ENCODE measurements at places on chromosomes 16 and 17. TPM values are rescaled to one million over a fixed set of nuclear protein-coding genes. Genes with fewer than 3 reads are reported as not detected.

The MEIOC gene
- total RNA-seq = 15.1 TPM

The ASPHD1 gene
- 4.5 TPM for total RNA-seq

The NPIPA5 gene
- total RNA-seq = 0.87 TPM

The ZNF771 gene
- 6.0 TPM for total RNA-seq

The KRTAP2-2 gene
- total RNA-seq = not detected

The USP36 gene
- total RNA-seq = 16.6 TPM

The PHB1 gene
- 168 TPM for total RNA-seq

The KRTAP16-1 gene
- not detected for total RNA-seq

The BAIAP3 gene
- 4.0 TPM for total RNA-seq

The HES7 gene
- 2.0 TPM for total RNA-seq

The PTRH2 gene
- total RNA-seq = 15.3 TPM

GRCh38 chr17:13973960-13974651, 95.2 kb upstream of the COX10 start:
- DNase-seq = no peak

DNA sequence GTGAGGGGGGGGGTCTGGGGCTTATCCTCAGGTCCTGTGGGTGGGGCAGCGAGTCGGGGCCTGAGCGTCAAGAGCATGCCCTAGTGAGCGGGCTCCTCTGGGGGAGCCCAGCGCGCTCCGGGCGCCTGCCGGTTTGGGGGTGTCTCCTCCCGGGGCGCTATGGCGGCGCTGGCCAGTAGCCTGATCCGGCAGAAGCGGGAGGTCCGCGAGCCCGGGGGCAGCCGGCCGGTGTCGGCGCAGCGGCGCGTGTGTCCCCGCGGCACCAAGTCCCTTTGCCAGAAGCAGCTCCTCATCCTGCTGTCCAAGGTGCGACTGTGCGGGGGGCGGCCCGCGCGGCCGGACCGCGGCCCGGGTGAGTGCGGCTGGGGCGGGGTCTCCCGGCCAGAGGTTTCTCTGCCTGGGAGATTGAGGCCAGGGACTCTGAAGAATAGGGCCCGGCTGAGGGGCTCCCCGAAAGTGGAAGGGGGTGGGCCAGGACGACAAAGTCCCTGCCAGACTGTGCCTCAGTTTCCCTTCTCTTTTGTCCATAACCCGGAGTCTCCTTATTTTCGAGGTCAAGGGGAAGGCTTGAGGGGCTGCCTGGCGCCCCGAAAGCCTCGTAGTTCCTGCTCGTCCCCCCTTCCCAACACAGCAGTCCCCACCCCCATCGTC, at the start of gene FGF11:
TSS of gene FGF11 (plus strand) at position 51 of the 651 bp plus-strand sequence. CDS start at position 160, 109 bp downstream.
- DNase-seq = peak; percentile 56

- no peak for DNase-seq
Measured at GRCh38 chr16:87678618-87679017, 76.3 kb downstream of the JPH3 start.

DNA sequence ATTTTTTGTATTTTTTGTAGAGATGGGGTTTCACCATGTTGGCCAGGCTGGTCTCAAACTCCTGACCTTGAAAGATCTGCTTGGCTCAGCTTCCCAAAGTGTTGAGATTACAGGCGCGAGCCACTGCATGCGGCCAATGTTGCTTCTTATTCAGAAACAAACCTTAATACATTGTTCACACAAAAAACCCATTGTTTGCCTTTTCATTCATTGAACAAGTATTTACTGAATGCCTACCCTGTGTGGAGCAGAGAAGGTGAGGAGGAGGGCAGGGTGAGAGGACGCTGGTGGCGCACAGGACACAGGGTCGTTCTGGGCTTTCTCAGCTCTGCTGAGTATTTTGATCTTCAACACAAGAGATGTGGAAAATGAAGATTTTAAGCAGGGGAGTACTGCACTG, 8.0 kb upstream of the KRT23 start:
- peak; percentile 31 for DNase-seq

- no peak for DNase-seq
Measured at GRCh38 chr16:55289353-55289752, 34.6 kb upstream of the IRX6 start.

DNA sequence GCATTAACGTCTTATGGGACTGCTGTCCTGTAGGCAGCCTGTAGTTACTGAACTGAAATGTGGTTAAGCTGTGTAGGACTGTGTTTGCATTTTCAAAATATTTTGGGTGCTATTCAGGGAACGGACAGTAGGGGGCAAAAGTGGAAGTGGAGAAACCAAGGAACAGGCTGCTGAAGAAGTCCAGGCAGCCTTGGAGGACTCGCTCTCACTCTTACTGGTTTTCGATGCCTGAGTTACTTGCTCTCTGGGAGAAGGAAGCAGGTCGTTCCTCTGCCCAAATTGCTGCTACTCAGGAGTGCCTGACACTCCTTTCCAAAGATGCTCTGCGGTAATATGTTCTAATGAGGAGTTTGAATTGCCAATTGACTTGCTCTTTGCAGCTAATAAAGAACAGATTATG, 64.5 kb upstream of the RBFOX1 start:
- peak; percentile 64 for DNase-seq

DNA sequence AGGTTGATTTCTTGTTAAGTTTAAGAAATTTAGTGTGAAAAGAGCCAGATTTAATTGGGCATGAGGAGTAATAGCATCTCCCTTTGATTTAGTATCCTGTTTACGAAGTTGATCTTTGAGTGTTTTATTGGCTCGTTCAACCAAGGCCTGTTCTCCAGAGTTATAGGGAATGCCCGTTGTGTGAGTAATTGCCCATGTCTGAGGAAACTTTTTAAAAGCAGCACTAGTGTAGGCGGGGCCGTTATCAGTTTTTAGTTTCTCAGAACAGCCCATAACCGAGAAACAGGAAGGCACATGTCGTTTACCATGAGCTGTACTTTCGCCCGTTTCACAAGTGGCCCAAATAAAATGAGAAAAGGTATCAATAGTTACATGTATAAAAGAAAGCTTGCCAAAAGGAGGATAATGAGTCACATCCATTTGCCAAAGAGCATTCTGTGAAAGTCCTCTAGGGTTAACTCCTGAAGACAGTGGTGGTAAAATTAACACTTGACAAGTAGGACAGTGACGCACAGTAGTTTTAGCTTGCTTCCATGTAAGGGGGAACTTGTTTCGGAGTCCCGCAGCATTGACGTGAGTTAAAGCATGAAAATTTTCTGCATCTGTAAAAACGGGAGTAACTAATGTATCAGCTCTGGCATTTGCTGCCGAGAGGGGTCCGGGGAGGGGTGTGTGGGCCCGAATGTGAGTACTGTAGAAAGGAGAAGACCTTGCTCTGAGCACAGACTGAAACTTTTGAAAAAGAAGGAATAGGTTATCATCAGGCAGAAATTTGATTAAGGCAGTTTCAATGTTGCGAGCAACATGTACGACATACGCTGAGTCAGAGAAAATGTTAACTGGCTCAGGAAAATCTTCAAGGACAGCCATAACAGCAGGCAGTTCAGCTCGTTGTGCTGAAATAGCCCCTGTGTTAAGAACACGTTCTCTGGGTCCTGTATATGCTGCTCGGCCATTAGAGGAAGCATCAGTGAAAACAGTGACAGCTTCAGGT, 18.5 kb upstream of the KCTD5 start:
- no peak for DNase-seq

DNA sequence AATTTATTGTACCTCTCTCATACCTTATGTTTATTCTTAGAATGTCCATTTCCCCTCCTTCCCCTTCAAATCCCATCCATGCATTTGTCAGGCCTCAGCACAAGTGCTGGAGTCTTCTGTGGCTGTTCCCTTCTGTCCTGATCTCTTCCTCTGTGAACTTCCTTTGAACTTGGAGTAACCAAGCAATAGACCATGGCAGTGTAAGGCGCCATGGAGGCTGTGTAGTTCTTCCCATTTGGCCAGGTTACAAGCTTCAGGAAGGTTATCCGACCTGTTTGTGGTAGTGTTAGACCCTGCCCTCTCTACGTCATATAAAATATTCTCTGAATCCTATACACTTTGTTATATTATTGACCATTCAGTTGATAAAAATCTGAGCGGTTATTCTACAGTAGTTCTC, 28.6 kb downstream of the MAP2K6 start:
- no peak for DNase-seq

DNA sequence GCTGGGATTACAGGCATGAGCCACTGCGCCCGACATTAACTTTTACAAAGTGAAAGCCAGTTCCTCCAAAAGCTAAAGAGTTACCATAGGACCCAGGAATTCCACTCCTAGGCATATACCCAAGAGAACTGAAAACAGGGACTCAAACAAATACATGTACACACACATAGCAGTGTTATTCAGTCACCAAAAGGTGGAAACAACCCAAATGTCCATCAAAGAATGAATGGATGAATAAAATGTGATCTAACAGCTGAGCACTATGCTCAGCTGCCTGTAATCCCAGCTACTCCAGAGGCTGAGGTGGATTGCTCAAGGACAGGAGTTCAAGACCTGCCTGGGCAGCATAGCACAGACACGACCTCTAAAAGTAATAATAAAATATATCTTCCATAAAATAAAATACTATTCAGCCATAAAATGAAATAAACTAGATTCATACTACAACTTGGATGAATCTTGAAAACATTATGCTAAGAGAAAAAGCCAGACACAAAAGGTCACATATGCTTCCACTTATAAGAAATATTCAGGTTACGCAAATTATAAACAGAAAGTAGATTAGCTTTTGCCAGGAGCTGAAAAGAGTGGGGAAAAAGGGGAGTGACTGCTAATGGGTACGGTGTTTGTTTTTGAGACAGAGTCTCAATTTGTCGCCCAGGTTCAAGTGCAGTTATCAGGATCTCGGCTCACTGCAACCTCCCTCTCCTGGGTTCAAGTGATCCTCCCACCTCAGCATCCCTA, 9.3 kb upstream of the USP7 start:
- DNase-seq = no peak

GRCh38 chr16:56558024-56558747, 6.7 kb upstream of the MT4 start:
- DNase-seq = no peak

DNA sequence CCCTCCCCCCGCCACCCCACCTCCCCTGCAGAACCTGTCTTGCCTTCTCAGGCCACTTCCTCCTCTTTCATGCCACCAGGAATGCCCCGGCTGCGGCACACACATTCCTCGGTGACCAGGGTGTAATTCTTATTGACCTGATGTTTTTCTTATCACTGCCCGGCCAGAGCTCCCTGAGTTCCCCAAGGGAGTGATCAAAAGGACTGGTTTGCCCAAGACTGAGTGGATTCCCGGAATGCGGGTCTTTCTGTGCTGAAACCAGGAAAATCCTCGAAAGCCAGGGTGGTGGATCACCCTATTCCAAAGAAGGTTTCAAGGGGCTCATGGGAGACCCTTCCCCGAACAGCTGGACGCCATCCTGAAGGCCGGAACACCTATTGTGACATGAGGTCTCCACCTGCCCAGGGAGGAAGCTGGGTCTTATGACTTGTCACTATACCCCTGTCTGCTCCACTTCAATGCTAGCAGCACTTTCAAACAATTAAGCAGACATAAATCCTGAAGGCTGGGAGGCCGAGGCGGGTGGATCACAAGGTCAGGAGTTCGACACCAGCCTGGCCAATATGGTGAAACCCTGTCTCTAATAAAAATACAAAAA, 53.0 kb upstream of the RPL38 start:
- DNase-seq = no peak

- DNase-seq = no peak
Measured at GRCh38 chr17:11241611-11242226, 706 bp downstream of the SHISA6 start.

- no peak for DNase-seq
Measured at GRCh38 chr16:17420816-17421215, 49.9 kb downstream of the XYLT1 start.

- DNase-seq = no peak
Measured at GRCh38 chr17:5772720-5773119, 188.4 kb upstream of the NLRP1 start.

- no peak for DNase-seq
Measured at GRCh38 chr17:57138956-57139576, 54.0 kb downstream of the AKAP1 start.

GRCh38 chr16:67657751-67658518, 2.1 kb downstream of the ACD start:
- no peak for DNase-seq

GRCh38 chr16:55701442-55702319, 45.9 kb downstream of the SLC6A2 start:
- DNase-seq = peak; percentile 70

GRCh38 chr17:14320734-14321475, 20.0 kb downstream of the HS3ST3B1 start:
- peak; percentile 17 for DNase-seq

DNA sequence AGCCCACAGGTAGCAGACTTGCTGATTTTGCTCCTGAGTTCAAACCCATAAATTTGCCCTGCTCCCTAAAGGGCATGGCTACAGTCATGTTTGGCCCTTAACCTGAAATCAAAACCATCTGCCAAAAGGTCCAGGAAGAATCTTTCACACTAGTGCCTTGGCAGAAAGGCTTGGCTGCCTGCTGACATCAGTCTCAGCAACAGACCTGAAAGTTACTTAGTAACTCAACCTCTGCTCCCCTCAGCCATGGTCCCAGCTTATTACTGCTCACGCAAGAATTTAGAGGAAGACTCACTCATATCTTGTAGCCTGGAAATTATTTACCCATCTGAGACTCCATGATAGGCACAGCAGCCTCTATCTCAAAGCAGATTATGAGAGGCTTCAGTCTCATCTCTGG, 98.0 kb upstream of the KIF2B start:
- DNase-seq = no peak

DNA sequence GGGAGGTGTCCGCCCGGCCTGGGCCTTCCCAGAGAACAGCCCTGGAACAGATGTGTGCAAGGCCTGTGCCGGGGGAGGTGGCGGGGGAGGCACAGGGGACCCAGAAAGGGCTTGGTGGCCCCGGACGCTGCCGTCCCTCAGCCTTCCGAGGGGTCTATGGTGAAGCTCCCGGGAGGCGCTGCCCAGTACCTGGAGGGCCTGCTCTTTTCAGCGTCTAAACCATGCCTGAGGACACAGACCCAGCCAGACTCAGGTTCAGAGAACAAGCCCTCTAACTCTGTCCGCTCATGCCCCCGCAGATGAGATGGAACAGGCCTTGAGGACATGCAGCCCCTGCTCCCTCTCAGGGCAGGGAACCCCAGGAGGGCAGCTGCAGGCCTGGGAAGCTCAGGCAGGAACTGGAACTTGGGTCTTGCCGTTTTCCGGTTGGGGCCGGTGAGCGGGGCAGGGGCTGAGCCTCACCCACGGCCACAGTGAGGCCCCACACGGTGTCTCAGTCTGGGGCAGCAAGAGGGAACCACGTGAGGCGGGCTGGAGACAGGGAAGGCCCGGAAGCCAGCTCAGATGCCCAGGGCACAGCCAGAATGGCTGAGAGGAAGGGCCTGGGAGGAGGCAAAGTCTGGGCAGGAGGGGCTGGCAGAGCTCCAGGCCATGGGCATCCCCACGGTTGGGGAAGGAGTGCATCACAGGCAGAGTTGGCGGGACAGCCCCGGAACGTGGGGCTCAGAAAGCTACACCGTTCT, 12.5 kb downstream of the SLC16A3 start:
- DNase-seq = no peak

DNA sequence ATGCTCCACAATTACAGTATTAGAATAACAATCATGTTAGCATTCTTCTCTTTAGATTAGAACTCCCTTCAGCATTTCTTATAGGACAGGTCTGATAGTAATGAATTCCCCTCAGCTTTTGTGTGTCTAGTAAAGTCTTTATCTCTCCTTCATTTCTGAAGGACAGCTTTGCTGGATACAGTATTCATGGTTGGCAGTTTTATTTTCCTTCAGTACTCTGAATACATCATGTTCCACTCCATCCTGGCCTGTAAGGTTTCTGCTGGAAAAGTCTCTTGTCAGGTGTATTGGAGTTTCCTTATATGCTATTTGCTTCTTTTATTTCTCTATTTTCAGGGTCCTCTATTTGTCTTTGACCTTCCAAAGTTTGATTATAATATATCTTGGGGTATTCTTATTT, 4.0 kb upstream of the ABCA10 start:
- DNase-seq = no peak

- no peak for DNase-seq
Measured at GRCh38 chr16:194516-194915, 14.3 kb downstream of the HBQ1 start.

GRCh38 chr16:26952411-26952810, 114.3 kb upstream of the C16orf82 start:
- DNase-seq = no peak

All from neural progenitor cell (in vitro differentiated cells).